ENCODE measurements at places on chromosomes 5 and 9.

DNA sequence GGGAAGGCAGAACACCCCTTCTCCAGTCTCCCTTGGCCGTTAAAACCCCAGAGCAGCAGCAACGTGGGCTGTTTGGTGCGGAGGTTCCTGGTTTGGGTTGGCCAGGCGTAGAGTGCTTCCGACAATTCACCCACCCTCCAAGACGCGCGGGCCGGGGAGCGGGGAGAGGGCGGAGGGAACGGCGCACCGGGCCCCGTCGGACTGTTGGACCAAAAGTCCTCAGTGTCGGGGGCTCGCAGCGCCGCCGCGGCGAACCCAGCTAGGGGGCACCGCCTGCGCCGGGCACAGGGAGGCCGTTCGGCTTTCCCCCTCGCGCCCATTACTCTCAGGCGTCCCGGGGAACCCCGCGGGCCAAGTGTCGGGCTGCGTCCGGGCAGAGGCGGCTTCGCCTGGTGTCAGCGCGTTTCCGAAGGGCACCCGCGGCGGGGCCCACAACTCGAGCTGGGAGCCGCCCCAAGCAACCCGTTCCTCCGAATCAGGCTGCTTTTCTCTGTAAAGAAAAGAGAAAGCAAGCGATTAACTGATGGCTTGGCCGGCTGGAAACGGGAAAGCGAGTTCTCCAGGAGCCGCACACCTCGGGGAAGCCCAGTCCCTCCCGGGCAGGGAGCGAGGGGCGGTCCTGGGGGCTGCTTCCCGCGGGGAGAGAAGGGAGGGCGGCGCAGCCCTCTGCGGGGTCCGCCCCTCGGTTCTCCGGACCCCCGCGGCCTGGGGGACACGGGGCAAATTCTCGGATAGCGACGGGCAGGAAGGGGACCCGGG, 145.5 kb downstream of the ERCC6L2 start:
- DNase-seq, result peak; percentile 85

DNA sequence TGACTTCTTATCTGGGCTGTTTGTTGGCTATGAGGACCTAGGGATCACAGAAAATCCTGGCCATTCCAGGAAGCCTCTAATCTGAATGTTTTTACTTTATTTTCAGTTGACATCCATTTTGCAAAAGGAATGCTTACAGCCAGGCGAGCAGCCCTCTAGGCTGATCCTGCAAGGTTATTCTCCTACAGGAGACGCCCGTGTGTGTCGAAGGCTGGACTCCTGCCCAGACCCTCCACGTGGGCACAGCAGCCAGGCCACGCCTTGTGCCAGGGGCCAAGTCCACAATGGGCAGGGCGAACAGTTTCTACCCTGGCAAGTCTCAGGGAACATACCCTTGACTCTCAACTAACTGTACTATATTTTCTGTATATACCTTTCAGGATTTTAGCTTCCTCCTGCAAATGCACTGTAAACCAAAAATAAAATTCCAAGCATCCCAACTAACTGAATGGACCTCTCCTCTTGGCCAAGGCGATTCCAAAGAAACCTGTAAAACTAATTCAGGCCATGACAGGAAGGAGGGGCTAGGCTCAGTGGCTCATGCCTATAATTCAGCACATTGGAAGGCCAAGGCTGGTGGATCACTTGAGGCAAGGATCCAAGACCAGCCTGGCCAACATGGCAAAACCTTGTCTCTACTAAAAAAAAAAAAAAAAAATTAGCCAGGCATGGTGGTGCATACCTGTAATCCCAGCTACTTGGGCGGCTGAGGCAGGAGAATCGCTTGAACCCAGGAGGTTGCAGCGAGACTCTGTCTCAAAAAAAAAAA, 5.7 kb downstream of the CMBL start:
- DNase-seq, result no peak

- DNase-seq, result no peak
These were observed 366.2 kb downstream of the ENC1 start for GRCh38 chr5:74274326-74274725.

DNA sequence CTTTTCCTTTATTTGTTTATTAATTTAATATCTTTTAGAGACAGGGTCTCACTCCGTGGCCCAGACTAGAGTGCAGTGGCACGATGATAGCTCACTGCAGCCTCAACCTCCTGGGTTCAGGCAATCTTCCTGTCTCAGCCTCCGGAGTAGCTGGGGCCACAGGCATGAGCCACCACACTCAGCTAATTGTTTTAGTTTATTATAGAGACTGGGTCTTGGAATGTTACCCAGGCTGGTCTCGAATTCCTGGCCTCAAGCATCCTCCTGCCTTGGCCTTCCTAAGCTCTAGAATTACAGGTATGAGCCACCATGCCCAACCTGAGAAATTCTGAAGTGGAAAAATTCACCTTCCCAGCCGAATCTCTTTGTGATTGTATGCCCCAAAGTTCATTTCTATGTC, 139.4 kb upstream of the SLC12A2 start:
- no peak for DNase-seq

- DNase-seq, result peak; percentile 33
These were observed 83.7 kb downstream of the HRH2 start for GRCh38 chr5:175741556-175741955.

DNA sequence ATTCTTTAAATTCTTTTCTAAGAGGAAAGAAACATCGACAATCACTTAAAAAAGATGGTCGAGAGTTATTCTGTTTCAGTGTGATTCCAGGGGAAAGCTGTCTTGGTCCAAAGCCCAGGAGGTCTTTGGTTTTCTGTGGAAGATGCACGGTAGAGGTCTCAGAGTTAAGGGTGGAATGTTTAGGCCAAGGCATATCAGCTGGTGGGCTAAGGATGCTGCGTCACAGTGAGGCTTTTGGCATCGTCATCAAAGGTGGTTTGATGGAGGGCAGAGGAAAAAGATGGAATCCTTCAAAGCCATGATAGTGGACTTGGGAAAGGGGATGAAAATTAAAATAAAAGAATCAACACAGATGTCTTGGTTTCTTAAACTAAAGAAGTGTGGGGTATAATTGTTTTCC, 137.3 kb upstream of the ANKH start:
- DNase-seq, result no peak

- DNase-seq, result no peak
These were observed 700.8 kb downstream of the MAT2B start for GRCh38 chr5:164206196-164206595.

GRCh38 chr9:81565144-81565543, 124.2 kb downstream of the TLE1 start:
- no peak for DNase-seq

DNA sequence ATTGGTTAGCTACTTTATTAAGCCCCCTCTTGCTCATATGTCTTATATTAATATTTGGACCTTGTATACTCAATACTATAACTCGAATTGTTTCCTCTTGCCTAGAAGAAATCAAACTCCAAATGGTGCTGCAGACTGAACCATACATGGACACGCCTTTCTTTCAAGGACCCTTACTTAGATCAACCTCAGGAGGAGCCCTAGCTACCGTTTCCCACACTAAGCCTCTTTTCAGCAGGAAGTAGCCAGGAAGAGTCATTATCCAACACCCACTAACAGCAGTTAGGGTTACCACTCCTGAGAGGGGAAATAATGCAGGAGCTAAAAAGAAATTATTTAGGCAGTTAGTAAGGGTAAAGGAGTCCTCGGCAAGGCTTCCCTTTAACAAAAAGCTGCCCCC, 243.8 kb upstream of the PUM3 start:
- DNase-seq, result no peak

DNA sequence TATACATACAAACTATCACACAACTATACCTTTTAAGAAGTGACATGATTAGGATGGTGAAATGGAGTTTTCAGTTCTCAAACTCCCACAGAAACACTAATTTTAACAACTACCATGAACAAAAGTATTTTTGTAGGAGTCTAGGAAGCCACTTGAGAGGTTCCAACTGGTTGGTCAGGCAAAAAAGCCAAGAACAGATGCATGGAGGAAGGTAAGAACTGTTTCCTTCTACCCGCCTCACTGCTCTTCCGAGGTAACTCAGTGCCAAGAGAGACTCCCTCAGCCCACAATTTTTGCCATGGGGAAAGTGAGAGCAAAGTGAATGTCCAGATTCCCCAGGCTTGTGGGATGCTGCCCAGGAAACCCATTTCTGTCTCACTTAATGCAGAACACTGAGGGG, 15.7 kb downstream of the BTNL8 start:
- DNase-seq, result no peak

DNA sequence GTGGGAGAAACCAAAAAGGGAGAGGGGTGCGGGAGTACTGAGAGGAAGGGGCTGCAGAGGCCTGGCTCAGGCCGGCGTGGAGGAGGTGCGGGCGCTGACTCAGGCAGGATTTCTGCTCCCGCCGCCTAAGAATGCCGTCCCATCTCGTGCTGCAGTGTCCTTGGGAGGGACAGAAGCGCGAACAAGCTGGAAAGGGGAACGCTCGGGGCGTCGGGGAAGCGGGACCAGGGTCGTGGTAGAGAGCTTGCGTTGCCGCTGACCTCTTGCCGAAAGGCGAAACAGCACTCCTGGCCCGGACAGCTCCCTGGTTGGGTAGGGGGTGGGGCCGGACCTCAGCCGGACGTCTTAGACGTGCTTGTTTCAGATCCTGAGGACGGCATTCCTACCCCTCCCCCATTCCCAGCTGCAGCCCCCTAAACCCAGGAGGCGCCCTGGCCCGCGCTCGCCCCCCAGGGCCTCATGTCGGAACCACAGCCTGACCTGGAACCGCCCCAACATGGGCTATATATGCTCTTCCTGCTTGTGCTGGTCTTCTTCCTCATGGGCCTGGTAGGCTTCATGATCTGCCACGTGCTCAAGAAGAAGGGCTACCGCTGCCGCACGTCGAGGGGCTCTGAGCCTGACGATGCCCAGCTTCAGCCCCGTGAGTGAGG, 1.1 kb downstream of the RELL2 start:
- peak; percentile 89 for DNase-seq

GRCh38 chr5:36722900-36723299, 116.5 kb downstream of the SLC1A3 start:
- no peak for DNase-seq

DNA sequence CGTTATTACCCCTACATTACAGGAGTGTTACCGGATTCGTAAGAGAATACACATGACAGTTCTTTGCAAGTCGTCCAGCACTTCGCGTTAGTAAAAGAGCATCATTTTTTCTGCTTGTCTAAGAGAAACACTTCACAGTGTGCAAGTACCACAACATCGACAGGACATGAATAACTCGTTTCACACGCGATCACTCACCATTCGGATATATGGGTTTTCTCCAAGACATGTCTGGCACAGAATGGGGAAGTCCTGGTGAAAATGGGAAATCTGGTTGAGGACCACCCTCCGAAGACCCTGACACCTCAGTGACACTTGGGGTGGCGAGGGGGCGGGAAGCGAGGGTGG, 642 bp downstream of the RBM22 start:
- no peak for DNase-seq

DNA sequence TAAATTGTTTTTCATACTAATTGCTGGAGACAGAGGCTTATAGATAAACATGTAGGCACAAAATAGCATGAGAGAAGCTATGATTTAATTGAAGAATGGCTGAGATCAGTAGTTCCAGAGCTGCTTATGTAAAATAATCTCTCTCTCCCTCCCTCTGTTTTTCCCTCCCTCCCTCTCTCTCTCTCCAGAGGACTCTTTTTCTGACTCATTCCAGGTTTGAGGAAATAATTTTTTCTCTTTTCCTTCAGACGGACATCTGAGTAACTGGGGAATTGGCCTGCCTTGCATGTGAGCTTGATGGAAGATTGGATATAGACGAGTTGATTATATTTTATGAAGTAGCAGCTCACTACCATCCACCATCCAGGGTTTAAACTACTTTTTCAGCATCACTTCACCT, 35.5 kb downstream of the KCTD16 start:
- no peak for DNase-seq

DNA sequence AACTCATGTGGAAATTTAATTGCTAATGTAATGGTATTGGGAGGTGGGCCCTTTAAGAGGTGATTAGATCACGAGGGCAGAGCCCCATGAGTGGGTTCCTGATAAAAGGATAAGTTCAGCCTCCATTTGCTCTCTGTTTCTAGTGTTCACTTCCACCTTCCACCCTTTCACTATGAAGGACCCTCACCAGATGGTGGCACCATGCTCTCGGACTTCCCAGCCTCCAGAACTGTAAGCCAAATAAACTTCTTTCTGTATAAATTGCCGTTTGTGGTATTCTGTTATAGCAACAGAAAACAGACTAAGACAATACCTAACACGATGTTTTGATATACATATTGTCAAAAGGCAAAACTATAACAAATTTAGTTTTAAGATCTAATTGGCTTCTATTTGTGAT, 166.2 kb downstream of the DEPDC1B start:
- DNase-seq, result no peak

DNA sequence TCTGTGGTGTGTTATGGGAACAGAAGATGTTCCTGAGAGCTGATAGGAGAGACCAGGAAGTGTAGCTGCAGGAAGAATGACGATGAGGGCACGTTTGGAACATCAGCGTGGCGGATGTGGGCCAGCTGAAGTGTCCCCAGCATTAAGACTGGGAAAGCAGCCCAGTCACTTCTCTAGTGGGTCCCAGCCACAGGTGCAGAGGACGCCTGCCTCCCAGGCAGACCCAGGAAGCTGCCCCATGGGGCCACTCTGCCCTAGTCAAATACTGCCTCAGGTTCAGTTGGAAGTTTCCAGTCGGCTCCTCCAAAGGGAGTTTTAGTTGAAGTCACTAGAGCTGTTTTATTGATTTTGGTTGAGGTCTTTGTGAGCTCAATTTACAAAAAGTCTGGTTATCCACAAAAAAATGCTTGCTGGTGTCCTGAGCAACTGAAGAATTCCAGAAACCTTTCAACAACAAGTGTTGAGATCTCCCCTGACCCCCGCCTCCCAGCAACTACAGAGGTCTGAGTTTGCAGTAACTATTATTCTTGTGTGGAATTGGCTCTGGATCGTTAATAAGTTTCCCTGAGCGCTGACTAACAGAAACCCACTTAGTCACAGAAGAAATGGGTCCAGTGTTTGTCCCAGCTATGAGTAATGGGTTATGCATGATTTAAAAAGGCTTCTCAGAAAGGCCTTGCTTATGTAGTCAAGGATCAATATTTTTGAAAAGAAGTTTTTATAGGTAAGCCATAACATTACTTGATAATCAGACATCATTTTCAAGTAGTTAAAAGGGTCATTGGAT, 294.1 kb downstream of the FANCC start:
- no peak for DNase-seq

DNA sequence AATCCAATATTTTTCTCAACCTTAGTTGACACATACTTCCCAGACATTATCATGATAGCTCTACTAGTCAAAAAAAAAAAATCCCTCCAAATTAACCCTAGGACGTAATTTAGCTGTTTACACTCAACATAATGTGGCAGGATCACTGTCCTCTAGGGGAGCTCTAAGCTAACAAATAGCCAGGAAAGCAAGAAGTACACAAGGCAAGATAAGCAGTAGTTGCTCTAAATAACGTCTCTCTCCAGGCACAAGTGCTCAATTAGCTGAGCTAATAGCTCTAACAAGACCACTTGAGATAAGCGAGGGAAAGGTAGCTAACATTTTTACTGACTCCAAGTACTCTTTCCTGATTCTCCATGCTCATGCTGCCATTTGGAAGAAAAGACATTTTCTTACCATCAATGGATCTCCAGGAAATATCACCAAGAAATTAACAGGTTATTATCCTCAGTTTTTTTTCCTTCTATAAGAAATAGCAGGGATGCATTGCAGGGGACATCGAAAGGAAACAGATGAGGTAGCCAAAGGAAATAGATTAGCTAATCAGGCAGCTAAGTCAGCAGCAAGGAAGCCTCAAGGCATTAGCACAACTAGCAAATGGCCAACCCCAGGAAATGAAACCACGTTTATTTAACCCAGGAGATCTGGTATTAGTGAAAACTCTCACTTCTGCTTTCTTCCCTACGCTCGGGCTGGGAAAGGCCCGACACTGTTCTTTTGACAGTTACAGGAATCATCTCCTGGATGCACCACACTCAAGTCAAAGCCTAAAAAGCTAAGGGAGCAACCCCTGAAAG, 614.1 kb downstream of the PTPRD start:
- no peak for DNase-seq

All from activated CD8-positive, alpha-beta memory T cell treated with anti-CD3 and anti-CD28 coated beads for 24 hours (primary cell).